ENCODE measurements at places on chromosomes 4 and X. TPM values are rescaled to one million over a fixed set of nuclear protein-coding genes. Genes with fewer than 3 reads are reported as not detected.

Gene ALB
- total RNA-seq = 12.1 TPM

Gene ACE2
- total RNA-seq = 16.9 TPM

Gene SATL1
- total RNA-seq = 0.35 TPM

Gene IL21
- not detected for total RNA-seq

Gene S100G
- not detected for total RNA-seq

Gene TXK
- total RNA-seq = 4.0 TPM

Gene GAGE12J
- not detected for total RNA-seq

Gene BEND2
- total RNA-seq = not detected

Gene NPNT
- 101 TPM for total RNA-seq
